ENCODE measurements at places on chromosomes 7 and 10.

DNA sequence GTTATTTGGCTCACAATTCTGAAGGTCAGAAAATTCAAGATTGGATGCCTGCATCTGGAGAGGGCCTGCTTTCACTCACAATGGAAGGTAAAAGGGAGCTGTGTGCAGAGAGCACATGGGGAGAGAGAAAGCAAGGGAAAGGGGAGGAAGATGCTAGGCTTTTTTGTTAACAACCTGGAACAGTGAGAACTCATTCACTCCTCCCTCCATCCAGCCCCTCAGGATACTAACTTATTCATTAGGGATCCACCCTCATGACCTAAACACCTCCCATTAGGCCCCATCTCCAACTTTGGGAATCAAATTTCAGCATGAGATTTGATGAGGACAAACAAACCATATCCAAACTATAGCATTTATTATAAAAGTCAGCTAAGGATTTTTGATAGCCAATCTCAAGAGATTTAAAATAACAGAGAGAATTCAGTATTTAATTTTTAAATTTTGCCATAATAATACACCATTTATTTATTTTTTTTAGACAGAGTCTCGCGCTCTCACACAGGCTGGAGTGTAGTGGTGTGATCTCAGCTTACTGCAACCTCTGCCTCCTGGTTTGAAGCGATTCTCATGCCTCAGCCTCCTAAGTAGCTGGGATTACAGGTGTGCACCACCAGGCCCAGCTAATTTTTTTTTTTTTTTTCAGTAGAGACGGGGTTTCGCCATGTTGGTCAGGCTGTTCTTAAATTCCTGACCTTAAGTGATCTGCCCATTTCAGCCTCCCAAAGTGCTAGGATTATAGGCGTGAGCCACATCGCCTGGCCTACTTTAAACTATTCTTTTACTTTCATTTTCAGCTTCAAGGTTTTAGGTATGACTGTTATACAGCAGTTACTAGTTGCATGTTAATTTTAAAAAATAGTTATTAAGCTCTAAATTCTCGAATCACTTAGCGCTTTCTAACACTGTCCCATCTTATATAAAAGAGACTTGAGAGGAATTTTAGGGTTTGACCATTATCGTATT, 20.3 kb upstream of the ETV1 start:
- DNase-seq, result no peak

- no peak for DNase-seq
Observed at GRCh38 chr7:36228039-36228438, 75.0 kb downstream of the EEPD1 start.

- DNase-seq, result no peak
Observed at GRCh38 chr7:51141451-51142003, 175.1 kb downstream of the COBL start.

DNA sequence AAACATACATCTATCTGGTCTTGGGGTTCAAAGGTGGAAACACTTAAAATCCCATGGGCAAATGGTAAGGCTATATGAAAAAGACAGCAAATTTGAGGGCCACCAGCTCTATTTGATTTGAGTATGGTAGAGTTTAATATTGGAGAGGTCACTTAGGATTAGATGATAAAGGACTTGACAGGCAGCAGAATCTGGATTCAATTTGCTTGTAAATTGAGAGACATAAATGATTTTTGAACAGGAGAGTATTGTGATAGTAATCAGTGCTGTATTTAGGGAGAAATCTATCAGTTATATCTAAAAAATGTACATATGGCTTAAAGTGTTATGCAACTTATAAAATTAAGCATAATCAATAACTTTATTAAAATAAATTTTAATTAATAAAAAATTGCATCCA, 155.2 kb downstream of the SEMA3A start:
- DNase-seq, result no peak

GRCh38 chr7:23967949-23968599, 258.1 kb downstream of the STK31 start:
- no peak for DNase-seq

DNA sequence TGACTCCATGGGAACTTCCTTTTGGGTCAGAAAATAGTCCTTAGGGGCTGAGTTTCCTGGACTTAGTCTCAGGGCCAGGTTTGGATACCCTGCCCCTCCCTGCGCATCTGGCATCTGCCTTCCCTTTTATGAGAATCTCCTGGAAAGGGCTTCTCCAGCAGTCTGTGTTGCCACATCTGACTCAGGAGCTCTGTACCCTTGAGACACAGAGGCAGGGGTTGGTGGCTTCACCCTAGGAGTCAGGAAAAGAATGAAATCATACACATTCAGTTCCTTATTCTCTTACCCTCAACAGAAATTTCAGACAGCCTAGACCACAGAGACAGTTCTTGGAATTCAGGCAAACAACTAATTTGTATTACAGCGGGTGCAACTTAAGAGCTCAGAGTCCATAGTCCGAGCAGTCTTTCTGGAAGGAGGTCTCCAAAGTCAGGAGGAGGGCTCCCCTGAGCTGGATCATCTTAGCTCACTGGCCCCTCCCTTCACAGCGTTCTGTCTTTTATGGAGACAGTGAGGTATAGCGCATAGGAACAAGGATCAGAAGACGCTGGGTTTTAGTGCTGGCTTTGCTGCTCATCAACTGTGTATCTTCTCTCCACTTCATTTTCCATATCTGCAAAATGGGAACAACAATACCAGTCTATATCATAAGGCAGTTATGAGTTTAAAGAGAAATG, 3.0 kb upstream of the PLAU start:
- no peak for DNase-seq

DNA sequence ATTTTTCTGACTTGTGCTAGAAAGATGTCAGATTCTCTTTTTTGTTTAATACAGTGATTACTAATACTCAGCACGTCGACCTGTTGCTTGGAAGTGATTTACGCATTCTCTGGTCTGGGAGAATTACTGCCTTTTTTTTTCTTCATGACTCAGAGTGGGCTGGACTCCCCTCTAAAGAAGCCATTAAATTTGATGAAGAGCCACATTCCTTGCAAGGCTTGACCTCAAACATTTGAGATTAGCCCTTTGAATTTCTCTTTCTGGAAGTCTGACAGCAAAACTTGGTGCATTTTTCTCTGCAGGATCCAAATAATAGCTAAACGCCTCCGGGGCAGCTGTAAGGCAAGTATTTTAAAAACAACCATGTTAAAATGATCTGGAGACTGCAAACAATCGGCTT, 171.6 kb downstream of the GALNT17 start:
- no peak for DNase-seq
